ENCODE measurements at places on chromosomes 5 and 9. TPM values are rescaled to one million over a fixed set of nuclear protein-coding genes. Genes with fewer than 3 reads are reported as not detected.

The TMEM174 gene
- not detected for total RNA-seq

The FOXD4L6 gene
- total RNA-seq = not detected

The SGCD gene
- total RNA-seq = 67.0 TPM

The EPB41L4A gene
- 0.11 TPM for total RNA-seq

The TTC23L gene
- not detected for total RNA-seq

The KIF24 gene
- 1.1 TPM for total RNA-seq

The PDE6A gene
- total RNA-seq = not detected

The PCDHGC4 gene
- total RNA-seq = 0.54 TPM

The PCDHGB3 gene
- 2.8 TPM for total RNA-seq

The EGFL7 gene
- total RNA-seq = 13.7 TPM

The SMARCA2 gene
- 78.9 TPM for total RNA-seq

- DNase-seq = peak; percentile 32
Measured at GRCh38 chr5:171872666-171873065, 87.0 kb downstream of the SMIM23 start.

- no peak for DNase-seq
Measured at GRCh38 chr5:105508519-105508918, 1945.9 kb upstream of the NUDT12 start.

GRCh38 chr5:111948092-111948841, 191.3 kb upstream of the NREP start:
- peak; percentile 96 for DNase-seq

DNA sequence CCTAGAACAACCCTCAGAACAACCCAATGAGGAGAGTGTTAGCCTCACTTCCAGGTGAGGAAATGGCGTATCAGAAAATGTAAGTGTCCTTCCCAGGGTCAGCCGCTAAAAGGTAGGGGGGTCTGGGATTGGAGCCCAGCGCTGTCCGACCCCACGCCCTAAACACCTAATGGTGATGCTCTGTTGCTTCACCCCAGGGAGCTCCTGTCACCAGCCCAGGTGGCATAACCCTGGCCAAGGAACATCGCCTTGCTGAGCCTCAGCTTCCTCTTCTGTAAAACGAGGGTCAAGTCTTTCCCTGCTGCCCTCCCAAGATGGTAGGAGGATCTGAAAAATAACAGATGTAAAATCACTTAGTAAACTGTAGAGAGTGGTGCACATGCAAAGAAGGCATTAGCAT, 132.5 kb downstream of the PAX5 start:
- DNase-seq = no peak

DNA sequence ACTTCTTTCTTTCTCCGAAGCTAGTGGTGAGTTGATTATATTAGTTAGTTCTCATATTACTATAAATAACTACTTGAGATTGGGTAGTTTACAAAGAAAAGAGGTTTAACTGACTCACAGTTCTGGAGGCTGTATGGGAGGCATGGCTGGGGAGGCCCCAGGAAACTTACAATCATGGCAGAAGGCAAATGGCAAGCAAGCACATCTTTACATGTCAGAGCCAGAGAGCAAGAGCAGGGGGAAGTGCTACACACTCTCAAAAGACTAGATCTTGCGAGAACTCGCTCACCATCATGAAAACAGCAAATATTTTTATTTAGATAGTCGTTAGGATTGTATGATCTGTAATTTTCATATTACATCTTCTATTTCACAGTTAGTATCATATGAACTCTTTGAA, 711.2 kb downstream of the PTPRD start:
- DNase-seq = no peak

DNA sequence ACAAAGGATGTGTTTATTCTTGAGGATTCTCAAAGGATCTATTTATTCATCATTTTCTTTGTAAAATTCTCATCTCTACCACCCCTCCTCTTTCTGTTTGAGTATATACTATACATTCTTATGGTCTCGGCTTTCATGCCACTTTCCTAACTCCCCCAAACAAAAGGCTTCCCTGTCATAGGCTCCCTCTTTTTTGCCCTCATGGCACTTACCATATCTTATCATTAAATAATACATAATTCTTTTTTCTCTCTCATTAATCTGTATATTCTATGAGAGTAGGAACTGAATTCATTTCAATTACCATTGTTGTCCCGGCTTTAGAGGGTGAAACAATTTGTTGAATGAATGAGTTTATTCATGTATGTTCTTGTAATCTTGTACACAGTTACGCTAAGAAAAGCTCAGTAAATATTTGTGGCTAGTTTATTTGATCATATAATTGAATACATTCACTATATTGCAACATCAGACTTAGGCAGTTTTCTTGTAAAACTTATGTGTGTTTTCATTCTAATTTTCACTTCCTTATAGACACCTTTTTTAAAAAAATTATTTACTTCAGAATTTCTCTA, 254.6 kb downstream of the EDIL3 start:
- no peak for DNase-seq

DNA sequence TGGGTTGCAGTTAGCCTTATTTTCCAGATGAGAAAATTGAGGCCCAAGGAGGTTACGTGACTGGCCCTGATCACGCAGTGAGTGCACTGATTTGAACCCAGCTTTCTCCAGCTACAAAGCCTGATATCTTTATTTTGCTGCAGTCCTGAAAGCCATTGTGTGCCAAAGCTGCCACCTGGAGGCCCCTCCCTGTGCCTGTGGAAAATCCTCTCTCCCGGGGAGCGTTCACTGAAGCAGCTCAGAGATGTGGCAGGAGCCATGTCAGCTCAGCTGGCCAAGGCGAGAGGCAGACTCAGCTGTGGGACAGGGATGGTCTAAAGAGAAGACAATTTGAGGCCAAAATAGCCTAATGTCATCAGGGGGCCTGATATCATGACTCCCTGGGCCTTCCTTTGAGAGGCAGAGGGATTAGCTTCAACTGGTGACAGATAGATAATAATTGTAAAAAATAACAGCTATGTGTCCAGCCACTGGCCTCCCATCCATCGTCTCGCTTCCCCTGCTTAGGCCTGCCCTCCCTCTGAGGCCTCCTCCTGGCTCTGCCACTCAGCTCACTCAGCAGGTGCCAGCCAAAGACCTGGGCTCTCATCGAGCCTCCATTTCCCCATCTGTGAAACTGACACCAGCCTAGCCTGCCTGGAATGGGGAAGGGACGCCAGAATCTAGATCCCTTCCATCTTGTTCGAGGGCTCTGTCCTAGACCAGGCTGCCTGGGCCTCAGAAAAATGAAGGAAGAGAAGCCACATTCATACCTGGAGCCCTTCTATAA, 74.3 kb upstream of the GGTA1 start:
- no peak for DNase-seq

- DNase-seq = no peak
Measured at GRCh38 chr5:126741361-126741760, 35.6 kb upstream of the LMNB1 start.

GRCh38 chr5:89276566-89277305, 393.8 kb upstream of the MEF2C start:
- DNase-seq = peak; percentile 53

- peak; percentile 63 for DNase-seq
Measured at GRCh38 chr5:80254767-80255430, 949 bp downstream of the SERINC5 start.

- no peak for DNase-seq
Measured at GRCh38 chr5:72283358-72283757, 36.7 kb downstream of the MRPS27 start.

DNA sequence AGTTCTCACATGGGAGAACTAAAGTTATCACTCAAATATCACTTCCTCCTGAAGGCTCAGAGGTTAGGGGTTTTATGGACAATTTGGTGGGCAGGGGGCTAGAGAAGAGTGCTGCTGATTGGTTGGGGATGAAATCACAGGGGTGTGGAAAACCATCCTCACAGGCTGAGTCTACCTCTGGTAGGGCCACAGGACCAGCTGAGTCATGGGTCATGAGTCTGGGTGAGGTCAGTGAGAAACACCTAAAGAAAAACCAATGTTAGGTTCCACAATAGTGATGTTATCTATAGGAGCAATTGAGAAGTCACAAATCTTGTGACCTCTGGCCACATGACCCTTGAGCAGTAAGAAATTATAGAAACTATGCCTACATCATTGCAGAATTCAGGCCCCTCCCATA, 203.3 kb upstream of the TARS1 start:
- no peak for DNase-seq

DNA sequence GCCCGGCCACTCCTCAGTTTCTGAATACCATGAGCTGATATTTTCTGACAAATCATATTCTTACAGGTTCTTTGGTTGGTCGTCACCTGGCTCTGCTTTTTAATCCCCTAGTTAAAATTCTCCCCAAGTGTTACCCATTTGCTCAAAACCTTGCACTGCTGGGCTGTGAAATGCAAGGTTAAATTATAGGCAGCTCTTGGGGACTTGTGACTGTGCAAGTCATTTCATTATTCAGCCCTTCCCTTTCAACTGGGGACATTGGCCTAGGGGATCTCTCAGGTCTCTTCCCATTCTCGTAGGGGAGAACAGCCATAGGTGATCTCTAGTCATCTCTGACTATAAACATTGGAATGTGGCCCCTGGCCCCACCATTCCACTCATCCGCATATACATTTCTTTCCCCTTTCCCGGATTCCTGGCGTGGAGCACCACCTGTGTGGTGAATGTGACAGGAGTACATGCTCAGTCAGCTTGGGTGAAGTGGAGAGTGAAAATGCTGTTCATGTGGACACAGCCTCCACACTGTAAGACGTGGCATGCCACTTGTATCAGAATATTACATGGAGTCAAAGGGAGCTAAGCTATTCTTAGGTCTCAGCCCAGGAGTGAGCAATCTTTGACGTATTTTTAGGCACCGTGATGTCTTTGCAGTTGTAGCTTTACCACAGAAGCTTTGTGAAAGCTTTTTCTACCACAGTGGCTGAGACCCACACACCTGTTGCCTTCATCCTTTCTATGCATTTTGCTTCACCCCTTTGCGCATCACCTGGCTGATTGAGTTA, 386.7 kb downstream of the KDM4C start:
- no peak for DNase-seq

GRCh38 chr5:76225336-76225735, 142.2 kb downstream of the SV2C start:
- no peak for DNase-seq

DNA sequence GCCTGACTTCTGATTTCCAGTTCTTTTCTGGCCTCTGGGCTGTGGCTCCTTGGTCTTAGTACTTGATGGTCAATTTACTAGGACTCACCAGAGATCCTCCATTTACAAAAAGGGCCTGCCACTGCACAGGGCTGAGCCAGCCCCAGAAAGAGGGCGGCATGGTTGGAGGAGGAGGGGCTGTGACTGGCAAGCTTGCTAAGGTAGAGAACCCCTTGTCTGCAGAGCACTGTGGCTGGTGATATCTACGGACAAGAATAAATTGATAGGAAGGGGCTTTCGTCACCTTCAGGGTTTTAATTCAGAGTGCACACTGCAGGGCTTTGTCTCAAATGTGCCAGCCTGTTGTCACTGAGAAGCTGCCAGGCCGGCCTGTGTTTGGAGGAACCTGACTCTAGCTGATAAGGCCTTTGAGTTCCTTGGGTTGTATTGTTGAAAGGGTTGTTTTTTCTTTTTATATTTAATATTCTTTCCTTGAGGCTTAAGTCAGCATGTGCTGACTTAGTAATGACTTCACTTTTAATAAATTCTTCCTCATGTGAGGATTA, 15.1 kb downstream of the SLC22A5 start:
- no peak for DNase-seq

Data from GM23248 (cell line).